ENCODE measurements at places on chromosomes 2 and 18. TPM values are rescaled to one million over a fixed set of nuclear protein-coding genes. Genes with fewer than 3 reads are reported as not detected.

The RPE gene
- total RNA-seq = 57.6 TPM

The PLA2R1 gene
- total RNA-seq = 30.9 TPM

The TANC1 gene
- total RNA-seq = 31.6 TPM

The CHAC2 gene
- total RNA-seq = 2.2 TPM
